ENCODE measurements at places on chromosomes 1 and 21.

DNA sequence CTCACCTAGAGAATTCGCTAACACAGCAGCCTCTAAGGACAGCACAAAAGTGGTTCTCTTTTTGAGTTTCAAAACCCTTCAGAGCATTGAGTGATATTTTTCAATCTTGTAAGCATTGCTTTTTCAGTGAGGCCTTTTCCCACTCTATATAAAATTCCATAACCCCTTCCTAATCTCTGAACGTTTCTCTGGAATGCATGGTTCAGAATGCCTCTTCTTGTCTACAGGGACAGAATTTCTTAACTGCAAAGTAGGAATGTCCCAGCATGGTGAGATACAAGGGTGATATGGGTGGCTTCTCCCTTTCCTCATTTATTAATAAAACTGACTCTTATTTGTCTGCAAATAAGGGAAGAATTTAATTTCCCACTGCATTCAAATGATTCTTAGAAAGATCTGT is 377.9 kb downstream of the LTN1 start:
- no peak for DNase-seq

DNA sequence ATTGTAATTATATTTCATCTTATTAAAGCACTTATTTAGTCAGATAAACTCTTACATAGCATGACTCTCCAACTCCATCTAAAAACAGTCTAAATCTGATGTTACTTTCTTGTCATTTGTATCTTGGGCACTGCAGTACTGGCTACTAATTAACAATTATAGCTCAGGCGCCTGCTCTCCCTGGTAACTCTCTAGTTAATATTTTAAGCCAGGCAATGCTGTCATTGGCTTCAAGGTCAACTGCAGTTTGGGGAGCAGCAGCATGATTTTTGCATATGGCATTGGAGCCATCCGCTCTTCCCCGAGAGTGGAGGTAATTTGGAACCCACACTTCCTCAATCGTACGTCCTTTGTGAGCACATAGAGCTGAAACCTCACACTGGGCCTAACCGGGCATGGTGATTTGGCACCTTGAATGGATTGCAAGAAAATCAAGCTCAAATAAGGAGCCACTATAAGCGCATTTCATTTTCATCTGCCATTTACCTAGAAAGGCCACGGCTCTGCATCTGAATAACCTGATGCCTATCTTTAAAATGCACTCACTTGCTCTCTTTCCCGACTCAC is 187.7 kb downstream of the KAZN start:
- no peak for DNase-seq

DNA sequence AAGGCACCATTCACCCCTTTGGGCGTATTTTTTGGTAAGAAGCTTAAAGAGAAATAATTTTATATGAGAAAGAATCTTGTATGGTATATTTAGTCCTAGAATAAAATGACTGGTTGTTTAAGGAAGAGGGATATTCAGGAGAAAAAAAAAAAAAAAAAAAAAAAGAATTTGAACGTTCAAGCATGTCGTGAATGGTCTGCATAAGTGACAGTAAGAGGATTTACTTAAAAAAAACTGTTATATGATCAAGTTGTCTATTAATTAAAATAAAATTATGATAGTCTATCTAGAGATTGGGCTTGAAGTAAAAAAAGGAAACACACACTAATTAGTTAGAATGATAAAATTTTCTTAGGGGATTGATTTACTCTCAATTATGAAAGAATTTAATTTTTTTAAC is 11.7 kb upstream of the OR14I1 start:
- DNase-seq, result no peak

DNA sequence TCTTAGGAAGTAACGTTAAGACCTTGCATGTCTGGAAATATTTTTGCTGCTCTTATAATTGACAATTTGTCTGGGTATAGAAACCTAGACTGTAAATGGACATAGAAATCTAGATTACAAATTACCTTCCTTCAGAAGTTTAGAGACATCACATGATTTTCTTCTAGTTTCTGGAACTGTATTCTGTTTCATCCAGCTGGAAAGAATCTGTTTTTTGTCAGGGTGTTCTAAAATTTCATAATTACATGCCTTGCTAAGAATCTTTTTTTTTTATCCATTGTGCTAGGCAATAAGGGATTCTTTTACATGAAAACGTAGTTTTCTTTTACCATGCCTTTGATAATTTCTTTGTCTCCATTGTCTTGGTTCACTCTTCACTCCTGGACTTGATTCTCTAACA is 20.7 kb upstream of the S100A7 start:
- DNase-seq, result no peak

- no peak for DNase-seq
Observed at GRCh38 chr1:196678510-196678884, 26.7 kb downstream of the CFH start.

DNA sequence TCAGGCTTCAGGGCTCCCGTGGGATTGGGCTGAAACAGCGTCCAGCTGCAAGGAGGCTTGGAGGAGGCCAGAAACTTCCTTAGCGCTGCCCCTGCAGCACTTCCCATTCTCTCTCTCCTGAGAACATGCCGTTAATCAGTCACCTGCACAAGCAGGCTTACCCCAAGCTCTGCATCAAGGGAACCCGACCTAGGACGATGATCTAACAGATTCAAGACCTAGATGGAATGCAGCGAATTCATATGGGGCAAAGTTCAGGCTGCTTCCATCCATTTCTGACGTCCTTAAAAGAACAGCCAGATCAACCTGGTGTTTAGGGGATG is 114.1 kb downstream of the ERG start:
- DNase-seq, result no peak

DNA sequence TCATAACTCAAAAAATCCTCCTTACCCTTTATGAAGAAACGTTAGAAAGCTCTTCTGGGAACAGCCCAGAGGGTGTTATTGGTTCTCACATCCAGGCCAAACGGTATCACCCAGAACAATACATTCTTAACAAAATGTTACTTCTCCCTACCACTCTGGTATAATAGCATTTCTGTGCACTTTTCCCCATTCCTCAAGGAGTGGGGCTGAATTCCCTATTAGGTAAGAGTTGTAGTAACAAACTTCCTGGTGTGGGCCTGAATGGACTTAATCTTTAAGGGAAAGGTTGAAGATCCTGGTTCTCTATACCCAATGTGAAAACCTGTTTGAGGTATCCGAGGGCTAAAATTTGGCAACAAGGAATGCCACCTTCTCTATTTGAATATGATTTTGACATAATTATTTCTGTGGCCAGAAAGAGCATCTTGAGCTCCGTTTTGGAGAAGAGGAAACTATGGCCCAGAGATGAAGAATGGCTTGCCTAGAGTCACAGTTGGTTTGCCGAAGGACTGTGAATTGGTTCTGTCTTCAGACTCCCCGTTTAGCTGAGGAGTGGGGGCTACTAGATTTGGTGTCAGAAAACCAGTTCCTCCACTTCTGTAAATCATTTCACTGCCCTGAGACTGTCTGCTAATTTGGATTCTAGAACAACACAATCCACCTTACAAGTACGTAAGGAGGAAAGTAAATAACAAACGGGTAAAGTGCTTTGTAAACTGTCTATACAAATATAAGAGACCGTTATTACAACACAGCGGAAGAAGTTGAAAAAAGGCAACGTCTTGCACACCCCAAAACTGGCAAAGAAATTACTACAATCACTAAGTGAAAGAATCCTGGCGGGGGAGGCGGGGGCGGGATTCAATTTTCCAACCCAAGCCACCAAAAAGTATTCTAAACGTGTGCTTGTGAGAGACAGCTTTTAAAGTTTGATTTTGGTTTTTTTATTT is 2.3 kb downstream of the ANP32E start:
- peak; percentile 51 for DNase-seq

DNA sequence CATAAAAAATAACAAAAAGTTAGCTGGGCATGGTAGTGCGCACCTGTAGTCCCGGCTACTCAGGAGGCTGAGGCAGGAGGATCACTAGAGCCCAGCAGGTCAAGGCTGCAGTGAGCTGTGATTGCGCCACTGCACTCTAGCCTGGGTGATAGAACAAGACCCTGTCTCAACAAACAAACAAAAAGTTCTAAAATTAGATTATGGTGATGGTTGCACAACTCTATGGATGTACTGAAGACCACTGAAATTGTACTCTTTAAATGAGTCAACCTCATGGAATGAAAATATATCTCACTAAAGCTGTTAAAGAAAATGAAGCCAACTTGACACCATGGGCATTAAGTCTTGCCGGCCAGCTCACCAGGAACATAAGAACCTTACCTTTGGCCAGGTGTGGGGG is 9.1 kb downstream of the MRAP start:
- no peak for DNase-seq

- peak; percentile 34 for DNase-seq
Observed at GRCh38 chr1:163528710-163529348, 207.1 kb downstream of the NUF2 start.

- DNase-seq, result no peak
Observed at GRCh38 chr1:198083549-198083948, 73.2 kb upstream of the NEK7 start.

GRCh38 chr1:3618881-3619671 is 5.7 kb upstream of the TPRG1L start:
- peak; percentile 76 for DNase-seq

- DNase-seq, result no peak
Observed at GRCh38 chr1:29575826-29576225, 339.5 kb downstream of the PTPRU start.

- no peak for DNase-seq
Observed at GRCh38 chr1:171343727-171344472, 29.9 kb downstream of the FMO4 start.

DNA sequence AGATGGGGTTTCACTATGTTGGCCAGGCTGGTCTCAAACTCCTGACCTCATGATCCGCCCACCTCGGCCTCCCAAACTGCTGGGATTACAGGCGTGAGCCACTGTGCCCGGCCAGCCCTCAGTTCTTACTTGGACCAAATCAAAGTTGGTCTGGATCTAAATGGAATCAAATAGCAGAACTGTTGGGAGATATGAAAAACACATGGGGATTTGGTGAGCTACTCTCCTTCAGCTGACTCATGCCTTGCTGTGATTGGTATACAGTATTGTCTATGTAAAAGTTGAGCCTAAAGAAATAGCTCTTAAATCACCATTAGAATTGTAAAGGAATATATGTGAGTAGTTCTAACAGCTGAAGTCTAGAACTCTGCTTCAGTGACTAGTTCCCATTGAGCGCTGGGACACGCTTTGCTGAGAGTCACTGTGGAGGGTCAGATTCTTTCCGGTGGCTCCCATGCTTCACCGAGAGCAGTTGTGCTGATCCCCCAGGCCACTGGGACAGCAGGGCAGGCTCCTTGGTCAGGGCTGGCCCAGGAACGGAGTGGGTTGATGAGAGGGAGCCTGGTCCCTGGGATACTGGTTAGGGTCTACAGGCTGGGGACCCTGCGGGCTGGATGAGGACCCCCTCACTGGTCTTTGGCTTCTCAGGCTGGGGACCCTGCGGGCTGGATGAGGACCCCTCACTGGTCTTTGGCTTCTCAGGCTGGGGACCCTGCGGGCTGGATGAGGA is 14.0 kb downstream of the PKNOX1 start:
- no peak for DNase-seq

- DNase-seq, result no peak
Observed at GRCh38 chr1:44620072-44620471, 54.2 kb downstream of the TMEM53 start.

DNA sequence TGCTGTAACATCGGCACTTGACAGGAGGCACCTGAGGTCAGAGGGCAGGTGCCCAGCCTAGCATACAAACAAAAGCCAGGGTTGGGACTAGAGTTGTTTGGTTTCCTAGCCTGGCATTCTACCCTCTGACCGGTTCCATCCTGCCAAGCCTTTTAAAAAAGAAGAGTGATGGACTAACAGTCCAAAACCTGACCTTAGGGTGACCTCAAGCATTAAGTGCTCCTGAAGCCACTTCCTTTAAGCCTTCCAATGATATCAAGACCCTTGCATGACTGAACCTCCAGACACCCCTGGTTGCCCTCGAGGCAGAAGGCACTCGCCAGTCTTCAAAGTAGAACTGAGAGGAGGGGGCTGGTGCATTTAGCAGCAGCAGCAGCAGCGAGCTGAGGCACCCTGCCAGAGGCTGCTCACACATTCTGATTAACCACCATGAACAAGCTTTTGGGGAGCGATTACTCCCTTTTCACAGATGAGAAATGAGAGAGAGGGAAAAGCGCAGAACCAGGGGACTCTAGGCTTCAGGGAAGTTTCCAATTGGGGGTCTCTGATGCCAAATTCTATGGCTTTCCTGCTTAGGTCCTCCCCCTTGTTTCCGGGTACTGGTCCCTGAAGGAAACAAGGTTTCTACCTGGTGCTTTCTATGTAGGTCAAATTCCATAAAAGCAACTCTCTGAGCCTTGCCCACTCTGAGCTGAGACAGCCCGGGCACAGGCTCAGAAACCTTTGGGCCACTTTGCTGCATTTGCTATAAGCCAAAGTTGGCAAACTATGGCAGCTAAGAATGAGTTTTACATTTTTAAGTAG is 9.2 kb downstream of the SLC2A1 start:
- DNase-seq, result no peak

DNA sequence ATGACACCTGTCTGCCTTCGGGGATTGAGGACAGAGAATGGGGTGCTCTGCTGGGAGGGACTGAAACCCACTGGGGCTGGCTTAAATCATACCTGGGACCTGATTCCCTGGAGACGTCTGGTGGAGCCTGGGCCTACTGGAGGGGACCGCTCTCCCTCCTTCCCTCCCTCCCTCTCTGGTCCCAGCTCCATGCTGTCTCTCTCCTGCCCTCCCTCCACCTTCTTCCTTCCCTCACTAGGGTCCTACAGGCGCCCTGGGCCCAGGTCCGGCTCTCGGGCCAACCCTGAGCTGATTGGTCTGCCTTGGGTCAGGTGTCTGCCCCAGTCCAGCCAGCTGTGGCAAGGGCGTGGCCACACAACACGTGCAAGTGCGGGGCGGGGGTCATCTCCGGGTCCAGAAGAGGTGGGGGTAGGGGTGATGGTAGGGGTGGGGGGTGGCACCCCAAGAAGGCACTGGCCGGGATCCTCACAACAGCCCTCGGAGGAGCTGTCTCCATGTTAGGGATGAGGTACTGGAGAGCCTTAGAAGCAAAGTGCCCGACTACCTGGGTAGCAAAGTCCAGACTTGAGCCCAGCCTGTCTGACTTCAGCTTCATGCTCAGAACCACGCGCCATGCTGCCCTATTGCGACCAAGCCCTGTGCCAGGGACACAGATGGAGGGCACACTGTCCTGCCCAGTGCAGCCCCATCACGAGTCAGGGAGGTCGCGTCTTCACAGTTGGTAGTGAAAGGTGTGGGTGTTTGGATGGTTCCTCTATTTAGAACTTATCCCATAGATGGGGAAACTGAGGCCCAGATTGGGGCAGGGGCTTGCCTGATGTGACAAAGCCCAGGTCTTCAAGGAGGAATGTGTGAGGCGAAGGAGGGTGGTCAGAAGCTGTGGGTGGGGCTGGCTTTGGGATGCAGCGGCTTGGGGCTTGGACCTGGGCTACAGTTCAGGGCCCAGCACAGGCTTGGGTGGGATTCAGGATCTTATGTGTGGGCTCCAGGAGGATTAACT is 574.1 kb downstream of the PTPRU start:
- DNase-seq, result no peak

All from activated CD4-positive, alpha-beta T cell treated with anti-CD3 and anti-CD28 coated beads, Interleukin-10, Interleukin-2, amounts not matched to agents 100 ng/mL and 50 ng/mL, durations not matched to agents 16 hours and 8 hours (primary cell).